ENCODE measurements at places on chromosomes 16 and 17.

- peak; percentile 35 for DNase-seq
Measured at GRCh38 chr17:66466840-66467367, 164.5 kb downstream of the PRKCA start.

- no peak for DNase-seq
Measured at GRCh38 chr16:65601781-65602180, 479.9 kb upstream of the CDH11 start.

DNA sequence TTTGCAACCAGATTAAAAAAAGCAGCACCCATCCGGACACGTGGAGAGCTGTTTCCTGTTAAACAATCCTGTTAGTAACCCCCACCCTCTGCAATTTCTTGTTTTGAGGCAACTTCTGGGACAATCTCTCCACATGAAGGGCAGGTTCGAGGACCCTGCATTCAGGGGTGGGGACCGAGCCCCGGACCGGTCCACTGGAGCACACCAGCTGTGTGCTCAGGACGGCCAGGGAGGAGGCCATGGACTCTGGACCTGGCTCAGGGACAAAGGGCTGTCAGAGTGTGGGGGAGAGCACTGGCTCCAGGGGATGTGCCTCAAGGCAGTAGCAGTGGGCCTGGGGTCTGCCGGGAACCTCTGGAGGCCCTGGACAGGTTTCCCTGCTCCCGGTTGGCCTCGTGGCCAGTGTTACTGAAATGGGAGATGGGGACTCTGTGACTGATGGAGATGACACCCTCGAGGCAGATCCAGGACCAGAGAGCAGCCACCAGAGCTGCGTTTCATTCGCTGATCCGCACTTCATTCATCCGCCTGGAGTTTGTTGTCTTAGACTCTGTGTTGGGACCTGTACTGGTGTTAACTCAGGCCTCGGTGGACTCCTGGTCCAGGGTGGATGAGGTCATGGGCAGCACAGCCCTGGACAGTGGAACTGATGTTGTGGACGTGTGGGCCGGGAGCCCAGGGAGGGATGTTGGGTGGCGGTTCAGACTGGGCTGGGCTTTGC lies 2.9 kb upstream of the CPNE7 start:
- DNase-seq = no peak

DNA sequence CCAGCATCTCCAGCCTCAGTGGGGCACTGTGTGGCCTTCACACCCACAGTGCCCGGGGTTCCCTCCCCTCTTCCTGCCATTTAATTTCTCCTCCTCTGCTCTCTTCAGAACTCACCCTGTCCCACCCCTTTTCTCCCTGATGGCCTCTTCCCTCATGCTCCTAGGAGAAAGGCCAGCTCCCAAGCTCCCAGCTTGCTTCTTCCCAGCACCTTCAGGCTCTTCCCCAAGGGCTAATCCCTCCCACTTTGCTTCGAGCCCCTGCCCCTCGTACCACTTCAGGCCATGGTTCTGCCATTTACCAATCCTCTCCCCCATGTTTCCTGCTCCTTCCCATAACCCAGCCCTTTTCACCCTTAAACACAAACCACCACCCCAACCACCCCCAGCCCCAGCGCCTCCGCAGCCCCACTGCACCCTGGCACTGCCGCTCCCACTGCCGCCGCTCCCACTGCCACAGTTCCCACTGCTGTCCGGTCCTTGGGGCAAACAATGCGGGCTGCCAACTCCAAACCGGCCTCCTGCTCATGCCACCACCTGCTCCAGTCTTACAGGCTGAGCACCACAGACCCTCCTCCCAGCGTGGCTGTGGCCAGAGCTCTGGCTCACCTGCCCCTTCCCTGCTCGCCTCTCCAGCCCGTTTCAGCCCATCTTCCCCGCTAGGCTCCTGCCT lies 28.6 kb downstream of the ADAM11 start:
- no peak for DNase-seq

- no peak for DNase-seq
Measured at GRCh38 chr16:11285842-11286241, 4.7 kb upstream of the PRM1 start.

GRCh38 chr16:30368122-30368791 lies 2.0 kb downstream of the TBC1D10B start:
- DNase-seq = peak; percentile 41

DNA sequence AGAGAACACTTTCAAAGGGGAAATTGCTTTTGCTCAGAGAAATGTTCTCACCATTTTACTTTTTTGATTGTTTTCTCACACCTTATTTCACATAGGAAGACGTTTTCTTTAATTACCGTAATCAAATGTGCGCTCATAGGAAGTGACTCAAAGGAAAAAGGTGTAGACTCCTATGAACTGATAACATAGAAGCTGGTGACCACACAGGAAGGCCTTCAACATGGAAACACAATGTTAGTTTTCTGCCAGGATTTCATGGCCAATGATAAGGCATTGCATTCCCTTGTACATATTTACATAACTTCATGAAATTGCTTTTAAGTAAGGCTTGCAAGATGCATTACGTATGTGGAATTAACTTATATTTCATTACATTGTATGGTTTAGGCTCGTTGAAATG lies 40.9 kb upstream of the KCNJ16 start:
- DNase-seq = peak; percentile 2

GRCh38 chr17:5234645-5235576 lies at the start of gene SCIMP:
Gene SCIMP (minus strand): TSS chr17:5234860. CDS start chr17:5234755, 105 bp downstream.
- peak; percentile 55 for DNase-seq

DNA sequence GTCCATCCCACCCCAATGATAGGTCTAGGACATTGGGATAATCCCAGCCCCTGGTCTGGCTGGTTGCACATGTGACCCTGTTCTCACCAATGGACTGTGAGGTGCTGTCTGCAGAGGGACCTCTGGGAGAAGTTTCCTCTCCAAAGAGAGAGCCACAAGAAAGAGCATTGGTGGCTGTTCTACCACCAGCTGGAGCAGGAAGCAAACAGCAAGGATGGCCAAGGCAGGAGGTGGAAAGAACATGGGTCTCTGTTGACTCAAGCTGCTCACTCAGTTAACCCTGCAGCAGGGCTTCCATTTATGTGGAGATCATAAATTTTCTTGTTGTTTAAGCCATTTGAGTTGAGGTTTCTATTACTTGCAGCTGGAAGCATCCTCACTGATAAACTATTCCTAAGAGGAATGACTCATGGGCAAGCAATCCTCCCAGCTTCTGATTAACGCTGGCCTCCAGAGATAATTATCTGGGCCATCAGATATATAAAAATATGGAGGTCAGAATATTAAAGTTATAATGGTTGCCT lies 52.6 kb downstream of the CYB5B start:
- no peak for DNase-seq

DNA sequence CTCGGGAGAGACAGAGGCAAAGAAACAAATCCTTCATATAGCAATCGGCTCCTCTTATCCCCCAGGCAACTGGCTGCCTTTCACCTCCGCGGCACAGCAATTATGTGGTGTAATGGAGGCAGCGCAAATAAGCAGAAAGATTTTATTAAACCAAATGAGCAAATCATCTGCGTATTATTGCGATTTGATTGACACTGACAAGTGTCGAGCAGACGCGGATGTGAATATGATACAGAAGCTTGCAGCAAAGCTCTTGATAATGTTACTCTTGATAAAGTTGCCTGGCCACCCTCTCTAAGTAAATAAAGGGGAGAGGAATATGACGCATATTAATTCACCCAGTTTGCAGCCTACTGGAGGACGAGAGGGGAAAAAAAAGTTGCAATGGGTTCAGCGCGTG lies 26.5 kb upstream of the AKTIP start:
- DNase-seq = no peak

DNA sequence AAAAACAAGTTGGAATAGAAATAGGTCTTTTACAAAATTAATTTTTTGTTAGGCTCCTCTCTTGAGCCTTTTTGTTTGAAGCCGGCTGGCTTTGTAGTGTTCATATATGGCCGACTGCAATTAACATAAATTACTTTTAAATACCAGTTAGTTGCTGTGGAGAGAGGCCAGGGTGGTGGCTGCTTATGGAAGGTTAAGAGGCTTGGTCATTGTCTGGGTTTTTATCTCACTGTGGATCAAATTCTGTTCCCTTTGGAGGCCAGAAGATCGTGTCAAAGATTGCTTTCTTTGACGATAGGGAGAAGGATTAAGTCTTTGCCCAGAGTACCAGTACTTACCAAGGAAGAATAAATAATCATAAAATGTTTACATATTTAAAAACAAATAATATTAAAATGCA lies 39.9 kb downstream of the MSI2 start:
- DNase-seq = no peak

GRCh38 chr17:57911834-57912673 lies 43.2 kb downstream of the CUEDC1 start:
- no peak for DNase-seq

GRCh38 chr17:14882131-14882530 lies 383.0 kb downstream of the PMP22 start:
- no peak for DNase-seq

DNA sequence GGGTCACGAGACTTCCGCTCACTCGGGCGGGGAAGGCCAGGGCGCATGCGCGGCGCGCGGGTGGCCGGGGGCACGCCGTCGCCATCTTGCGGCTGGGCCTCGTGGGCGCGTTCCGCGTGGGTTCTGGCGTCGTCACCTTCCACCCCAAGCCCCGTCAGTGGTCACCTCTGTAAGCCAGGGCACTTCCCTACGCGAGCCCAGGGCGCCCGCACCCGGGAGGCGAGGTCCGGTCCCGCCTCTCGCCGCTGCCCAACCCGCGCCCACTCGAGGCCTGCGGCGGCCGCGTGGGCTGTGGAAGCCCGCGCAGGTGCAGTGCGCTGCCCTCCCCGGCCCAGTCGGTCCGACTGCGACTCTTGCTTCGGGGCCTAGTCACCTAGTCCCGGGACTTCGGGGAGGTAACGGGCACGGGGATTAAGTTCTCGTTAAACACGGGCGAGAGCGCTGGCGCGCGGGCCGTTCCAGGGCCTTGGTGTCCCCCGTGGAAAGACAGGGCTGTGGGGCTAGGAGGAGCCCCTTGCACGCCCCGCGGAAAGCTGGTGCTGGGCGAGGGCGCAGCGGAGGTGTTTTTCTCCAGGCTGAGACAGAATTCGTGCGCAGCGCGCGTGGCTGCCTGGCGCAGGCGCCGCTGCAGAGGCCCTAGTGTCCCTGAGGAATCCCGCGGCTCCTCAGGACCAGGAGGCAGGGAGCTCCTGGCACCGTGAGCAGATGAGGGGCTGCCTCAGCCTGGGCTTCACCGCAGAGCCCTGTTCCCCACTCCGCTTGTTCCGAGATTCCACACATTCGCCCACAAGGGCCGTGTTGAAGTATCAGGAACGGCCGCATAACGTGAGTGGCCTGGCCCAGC lies 472 bp upstream of the ARHGDIA start:
- peak; percentile 94 for DNase-seq

- no peak for DNase-seq
Measured at GRCh38 chr16:81848306-81848853, 69.3 kb downstream of the PLCG2 start.

DNA sequence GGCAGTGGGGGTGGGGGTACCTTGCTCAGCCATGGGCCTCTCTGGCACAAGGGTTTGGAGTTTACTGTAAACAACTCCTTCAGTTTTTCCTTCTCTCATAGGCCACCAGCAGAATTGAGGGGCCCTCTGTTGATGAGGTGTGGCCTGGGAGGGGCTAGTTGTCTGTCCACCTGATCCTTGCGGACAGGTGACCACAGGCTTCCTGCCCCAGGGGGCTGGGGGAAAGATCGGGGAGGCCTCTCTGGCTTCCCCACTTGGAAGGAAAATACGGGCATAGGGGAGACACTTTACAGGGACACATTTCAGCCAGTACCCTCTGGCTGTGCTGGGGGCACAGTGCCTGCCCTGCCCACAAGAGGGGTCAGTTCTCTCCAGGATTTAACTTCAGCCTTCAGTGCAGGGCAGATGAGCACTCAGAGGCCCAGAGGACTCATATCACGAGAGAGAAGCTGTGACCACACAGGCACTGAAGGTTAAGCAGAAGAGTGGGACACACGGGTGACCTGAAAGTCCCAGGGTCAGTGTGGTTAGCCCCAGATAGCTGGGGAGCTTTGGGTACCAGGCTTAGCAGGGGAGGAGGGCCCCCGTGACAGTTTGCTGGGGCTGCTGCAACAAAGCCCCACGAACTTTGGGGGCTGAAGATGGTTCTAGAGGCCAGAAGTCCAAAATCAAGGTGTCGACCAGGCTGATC lies 245.9 kb downstream of the SEC14L1 start:
- no peak for DNase-seq

DNA sequence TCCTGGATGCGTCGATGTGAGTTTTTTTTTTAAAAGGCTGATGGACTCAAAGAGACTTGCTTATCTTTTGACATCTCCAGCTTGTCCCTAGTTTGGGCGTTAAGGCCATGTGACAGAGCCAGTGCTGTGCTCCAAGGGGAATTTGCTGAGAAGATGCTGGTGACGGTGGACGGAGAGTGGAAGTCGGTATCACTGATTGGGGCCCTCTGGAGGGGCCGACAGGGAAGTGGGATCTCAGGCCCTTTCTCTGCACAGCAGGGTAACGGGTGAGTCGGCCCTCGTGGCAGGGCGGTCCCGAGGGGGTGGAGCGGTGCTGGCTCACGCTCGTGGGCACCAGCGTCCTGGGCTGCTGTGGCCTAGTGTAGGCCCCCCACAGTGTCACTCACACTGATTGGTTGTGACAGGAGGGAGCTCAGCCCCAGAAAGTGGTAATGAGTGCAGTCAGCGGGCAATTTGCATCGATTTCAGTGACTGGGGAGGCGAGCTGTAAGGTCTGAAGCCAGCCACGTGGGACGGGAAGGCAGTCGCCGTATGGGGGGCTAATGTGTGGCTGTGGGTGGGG lies 91.3 kb downstream of the TBC1D16 start:
- DNase-seq = no peak

GRCh38 chr17:66567234-66568170 lies 265.1 kb downstream of the PRKCA start:
- DNase-seq = peak; percentile 80

DNA sequence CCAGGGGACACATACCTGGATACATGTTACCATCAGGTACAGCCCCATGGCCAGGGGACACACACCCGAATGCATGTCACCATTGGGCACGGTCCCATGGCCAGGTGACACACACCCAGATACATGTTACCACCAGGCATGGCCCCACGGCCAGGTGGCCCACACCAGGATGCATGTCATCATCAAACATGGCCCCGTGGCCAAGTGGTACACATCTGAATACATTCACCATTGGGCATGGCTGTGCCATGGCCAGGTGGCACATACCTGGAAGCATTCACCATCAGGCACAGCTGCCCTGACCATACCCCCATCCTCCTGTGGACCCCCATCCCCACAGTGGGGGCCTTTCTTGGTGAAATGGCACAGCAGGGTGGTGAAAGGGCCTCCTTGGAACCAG lies 97.6 kb downstream of the RBFOX3 start:
- DNase-seq = no peak

DNA sequence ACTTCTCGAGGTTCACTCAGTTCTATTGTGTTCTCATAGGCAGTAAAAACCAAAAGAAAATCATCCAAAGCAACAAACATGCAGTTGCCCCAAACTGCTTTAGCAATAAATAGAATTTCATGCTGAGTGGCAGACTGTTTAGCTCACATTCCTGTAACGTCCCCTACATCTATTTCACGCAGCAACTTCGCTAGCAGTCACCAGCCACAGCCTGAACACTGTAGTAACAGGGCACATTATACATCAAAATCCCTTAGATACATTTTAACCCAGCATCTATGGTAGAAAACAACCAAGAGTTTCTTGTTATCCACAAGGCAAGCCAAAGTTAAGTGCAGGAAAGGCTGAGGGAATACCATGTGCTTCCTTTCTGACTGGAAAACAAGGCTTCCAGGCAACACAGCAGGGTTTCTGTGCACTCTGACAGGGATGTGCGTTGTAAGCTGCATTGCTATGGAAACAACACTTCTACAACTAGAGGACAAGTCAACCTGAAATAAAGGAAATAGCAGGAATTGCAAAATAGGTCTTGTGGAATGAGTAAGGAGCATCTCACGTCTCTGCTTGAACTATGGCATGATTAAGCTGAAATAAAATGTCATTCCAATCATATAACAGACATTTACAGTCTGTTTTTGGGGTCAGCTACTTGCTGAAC lies 55.4 kb downstream of the CFDP1 start:
- no peak for DNase-seq

- DNase-seq = no peak
Measured at GRCh38 chr17:45818699-45819098, 26.0 kb upstream of the SPPL2C start.
